ENCODE measurements at places on chromosomes 7 and 10. TPM values are rescaled to one million over a fixed set of nuclear protein-coding genes. Genes with fewer than 3 reads are reported as not detected.

Gene GRM3
- total RNA-seq = not detected

Gene TUBAL3
- total RNA-seq = not detected

Gene YWHAG
- total RNA-seq = 97.1 TPM

Gene GOLGA7B
- 1.0 TPM for total RNA-seq

Gene WDR37
- 22.0 TPM for total RNA-seq

DNA sequence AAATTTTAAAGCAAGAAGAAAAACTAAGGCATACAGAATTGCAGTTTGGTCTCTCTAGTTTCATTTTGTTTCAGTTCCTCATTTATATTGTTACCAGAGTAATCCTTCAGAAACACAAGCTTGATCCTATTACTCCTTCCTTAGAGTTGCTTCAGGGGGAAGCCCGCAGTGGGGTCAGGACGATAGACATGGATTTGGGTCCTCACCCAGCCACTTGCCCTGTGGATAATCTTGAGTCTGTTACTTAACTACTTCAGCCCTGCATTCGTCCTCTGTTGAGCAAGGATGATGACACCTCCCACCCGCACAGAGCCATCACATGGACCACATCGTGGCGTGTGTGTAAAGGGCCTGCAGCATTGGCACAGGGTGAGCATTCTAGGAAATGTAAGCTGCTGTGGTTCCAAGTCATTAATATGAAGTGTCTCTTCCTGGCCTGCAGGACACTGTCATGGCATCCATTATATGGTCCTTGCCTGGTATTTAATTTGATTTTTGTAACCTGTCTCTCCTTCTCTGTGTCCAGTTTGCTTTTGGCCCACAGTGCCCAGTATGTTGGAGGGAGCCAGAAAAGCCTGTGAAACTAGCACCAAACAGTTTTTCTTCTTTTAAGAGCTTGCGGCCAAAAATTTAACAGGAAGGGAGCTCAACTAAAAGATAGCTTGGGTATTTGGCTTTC, 111.2 kb downstream of the EEPD1 start:
- peak; percentile 71 for DNase-seq

DNA sequence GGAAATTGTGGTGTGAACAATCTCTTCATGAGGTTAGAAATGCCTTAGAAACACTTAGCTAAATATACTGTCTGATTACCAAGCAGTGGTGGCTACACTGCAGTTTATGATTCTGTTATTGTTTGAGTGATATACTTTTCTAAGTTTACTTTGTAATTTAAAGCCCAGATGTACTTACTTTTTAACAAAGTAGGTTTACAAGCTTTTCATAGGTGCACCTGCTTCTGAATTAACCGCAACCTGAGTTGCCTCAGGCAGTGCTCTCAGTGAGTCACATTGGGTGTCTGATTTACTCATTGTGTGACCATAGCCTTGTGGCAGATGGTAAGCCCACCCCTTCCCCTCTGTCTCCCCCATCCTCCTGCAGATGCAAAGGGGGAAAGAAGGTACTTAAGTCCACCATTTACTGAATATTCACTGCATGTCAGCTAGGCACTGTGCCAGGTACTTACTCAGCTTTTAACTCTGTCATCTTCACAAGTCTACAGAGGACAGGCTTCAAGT, 9.0 kb downstream of the MTURN start:
- DNase-seq = no peak

- DNase-seq = peak; percentile 45
These were observed 5.9 kb downstream of the PGAM2 start for GRCh38 chr7:44059219-44060090.

DNA sequence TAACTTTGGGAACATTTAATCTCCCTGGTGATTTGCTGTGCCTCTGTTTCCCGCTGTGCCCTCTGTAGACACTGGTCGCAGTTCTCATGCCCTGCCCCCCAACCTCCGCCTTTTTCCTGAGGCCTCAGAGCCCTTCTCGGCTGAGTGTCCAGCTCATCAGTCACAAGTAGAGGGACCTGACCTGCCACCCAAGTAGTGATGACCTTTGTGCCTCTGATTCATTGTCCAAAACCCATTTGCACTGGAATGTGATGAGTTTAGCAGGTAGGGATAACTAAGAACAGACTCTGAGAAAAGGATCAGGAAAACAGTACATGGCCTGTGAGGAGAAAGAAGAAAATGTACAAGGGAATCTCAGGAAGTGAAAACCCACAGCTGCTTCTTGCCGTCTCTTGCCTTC, 58.8 kb downstream of the LANCL2 start:
- DNase-seq = no peak

DNA sequence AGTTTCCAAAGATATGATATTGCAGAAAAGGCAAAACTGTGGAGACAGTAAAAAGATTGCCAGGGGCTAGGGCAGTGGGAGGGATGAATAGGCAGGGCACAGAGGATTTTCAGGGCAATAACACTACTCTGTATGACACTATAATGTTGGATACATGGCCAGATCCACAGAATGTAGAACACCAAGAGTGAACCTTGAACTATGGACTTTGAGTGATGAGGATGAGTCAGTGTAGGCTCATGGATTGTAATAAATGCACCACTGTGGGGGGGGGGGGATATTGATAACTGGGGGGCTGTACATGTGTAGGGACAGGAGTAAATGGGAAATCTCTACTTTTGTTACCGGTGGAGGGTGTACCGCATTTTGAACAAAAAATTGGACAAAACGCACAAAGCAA, 77.4 kb downstream of the ALOX5 start:
- DNase-seq = no peak

- no peak for DNase-seq
These were observed 33.1 kb downstream of the GSTO2 start for GRCh38 chr10:104301907-104302690.

DNA sequence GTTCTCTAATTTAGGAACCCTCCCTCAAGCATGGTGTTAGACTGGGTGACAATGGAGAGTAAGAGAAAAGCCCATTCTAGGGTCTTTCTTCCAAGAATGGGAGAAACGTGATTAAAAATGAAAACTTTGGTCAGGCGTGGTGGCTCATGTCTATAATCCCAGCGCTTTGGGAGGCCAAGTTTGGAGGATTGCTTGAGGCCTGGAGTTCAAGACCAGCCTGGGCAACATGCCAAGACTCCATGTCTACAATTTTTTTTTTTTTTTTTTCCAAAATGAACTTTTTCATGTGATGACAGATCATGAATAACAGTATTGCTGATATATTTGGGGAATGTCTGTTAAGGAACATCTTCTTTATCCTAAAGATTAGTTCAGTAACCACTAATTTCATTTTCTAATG, 194.6 kb downstream of the MLLT10 start:
- no peak for DNase-seq

DNA sequence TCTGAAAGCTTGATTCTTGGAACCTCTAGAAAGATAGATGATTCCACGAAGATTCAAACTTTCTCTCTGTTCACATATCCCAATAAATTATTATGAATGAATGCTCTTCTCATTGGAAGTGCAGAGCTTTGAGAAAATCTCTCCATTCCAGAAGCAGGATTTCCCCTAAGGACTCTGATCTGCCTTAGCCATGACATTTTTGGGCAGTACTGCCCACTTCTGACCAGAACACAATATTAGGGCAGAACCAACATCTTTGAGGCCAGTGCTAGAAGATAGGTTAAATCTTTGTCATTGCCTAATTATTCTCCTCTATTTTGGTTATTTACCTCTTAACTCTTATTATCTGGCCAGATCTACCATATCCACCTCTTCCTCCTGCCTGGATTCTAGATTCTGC, 49.9 kb downstream of the ARMC3 start:
- no peak for DNase-seq

GRCh38 chr7:31116615-31117014, 64.5 kb downstream of the ADCYAP1R1 start:
- DNase-seq = no peak

GRCh38 chr10:2772816-2773631, 294.3 kb upstream of the PFKP start:
- DNase-seq = no peak

- DNase-seq = no peak
These were observed 122.1 kb upstream of the KMT2E start for GRCh38 chr7:104891949-104892348.

- no peak for DNase-seq
These were observed 198.1 kb upstream of the NFE2L3 start for GRCh38 chr7:25953859-25954258.

DNA sequence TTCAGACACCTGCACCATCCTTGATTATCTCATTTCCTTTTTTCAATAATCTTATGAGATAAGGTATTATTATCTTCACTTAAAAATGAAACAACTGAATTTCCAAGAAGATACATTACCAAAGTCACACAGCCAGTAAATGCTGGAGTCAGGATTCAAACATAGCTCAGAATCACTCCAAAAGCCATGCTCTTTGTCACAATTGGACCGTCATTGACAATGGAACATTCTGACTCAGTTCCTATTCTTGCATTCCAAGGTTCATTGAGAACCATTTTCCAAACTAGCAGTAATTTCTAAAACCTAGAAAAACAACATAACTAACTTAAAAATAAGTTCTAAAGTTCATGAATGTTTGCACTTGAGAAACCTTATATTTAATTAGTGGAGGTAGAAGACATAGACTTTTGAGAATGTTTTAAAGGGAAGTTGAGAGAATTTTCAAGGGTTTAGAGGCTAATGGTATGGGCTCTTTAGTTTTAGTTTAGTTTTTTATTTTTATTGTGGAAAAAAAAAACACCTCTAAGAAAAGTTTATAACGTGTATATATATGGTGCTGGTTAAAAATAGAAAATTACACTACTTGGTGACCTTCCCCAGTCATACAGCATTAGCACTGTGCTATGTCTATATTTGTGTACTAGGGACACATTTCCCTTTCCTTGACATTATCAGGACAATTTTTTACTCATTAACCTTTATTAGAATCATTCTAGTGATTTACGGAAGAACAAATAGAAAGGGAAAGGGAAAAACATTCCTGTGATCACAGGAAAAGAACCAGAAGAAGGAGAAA, 30.9 kb downstream of the LGI1 start:
- no peak for DNase-seq
